ENCODE measurements at places on chromosomes 6 and 20.

DNA sequence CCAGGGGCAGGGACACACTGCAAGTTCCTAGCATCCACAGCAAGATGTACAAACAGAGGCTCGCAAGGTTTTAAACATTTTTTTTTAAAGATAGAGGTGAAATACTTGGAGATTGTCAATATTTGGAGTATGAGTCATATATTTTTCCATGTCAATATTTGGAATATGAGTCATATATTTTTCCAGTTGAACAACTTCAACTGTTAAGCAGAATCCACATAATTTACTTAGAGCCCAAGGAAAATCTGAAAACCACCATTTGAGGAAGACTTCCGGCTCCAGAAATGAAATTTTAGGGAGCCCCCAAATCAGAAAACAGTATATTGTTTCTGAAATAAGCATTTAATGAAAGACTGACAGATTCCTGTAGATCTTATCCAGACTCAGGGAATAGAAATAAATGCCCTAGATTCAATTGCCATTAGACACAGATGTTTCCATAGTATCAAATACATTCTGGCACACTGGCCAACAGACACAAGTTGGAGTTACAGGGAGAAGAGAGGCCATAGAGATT, 51.6 kb upstream of the FAM184A start:
- no peak for DNase-seq

- DNase-seq = no peak
Measured at GRCh38 chr20:11719153-11719552, 198.5 kb upstream of the BTBD3 start.

GRCh38 chr6:11368760-11369159, 136.3 kb upstream of the NEDD9 start:
- DNase-seq = no peak

DNA sequence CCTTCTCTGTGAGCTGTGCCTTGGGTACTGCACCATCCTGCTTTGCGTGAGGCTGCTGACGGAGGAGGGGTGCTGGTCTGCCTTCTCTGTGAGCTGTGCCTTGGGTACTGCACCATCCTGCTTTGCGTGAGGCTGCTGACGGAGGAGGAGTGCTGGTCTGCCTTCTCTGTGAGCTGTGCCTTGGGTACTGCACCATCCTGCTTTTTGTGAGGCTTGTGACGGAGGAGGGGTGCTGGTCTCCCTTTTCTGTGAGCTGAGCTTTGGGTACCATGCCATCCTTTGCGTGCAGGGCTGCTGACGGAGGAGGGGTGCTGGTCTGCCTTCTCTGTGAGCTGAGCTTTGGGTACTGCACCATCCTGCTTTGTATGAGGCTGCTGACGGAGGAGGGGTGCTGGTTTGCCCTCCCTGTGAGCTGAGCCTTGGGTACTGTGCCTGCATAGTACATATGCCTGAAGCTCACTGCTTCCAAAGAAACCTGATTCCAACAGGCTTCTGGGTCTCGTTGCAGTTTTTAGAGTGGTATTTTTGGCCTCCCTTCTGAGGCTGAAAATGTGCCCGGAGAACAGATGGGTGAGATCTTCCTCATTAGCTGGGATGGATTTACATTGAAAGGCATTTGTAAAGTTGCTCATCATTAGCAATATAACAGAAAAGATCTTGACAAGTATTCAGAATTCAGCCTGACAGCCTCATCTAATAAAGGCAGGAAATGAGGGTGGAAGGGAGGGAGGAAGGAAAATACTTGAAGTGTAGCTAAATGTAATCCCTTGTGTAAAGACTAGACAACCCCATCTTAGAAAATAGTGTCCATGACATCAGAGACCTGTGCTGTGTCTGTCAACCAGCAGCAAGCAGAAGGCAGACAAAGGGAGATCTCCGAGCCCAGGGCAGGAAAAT, 46.8 kb upstream of the UNC93A start:
- no peak for DNase-seq

DNA sequence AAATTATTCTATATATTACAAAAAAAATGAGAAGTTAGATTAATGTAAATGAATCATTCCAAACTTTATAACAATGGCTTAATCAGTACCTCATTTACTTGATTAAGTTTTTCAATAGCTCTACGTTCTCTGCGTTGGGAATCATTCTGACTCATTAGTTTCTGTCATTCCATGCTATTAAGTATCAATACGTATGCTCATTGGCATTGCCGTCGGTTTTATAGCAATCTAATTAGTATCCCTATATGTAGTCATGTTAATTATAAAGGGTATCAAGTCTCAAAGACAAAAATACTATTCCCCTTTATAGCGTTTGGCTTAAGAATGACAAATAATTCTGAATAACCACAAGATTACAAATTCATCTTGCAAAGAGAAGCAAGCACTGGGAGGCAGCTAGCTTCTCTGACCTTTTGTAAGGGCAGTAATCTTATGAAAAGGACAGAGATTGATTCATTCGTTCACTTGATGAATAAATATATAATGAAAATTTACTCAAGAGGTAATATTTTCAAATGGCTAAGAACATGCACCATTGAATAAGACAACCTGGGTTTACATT, 41.8 kb downstream of the OLIG3 start:
- no peak for DNase-seq

Data from CD4-positive, CD25-positive, alpha-beta regulatory T cell (primary cell).